ENCODE measurements at places on chromosomes 2 and 18.

DNA sequence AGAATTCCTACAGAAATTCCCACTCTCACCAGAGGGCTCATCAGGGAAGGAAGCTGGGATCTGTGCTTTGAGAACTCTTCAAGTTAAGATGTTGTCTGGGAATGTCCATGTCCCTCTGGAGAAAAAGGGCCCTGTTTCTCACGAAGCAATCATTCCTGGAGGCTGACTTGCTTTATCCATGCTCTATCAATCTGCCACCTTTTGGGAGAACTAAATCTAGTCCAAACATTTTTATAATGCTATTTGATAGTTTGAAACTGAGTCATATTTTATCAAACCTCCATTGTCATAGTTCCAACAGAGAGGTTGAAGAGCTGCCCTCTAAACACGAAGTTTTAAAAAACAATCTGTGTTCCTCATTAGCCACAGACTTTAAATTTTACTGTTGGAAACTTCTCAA is 219.2 kb downstream of the MTX2 start:
- no peak for DNase-seq

- DNase-seq = no peak
These were observed 37.3 kb downstream of the CAPN13 start for GRCh38 chr2:30769891-30770462.

DNA sequence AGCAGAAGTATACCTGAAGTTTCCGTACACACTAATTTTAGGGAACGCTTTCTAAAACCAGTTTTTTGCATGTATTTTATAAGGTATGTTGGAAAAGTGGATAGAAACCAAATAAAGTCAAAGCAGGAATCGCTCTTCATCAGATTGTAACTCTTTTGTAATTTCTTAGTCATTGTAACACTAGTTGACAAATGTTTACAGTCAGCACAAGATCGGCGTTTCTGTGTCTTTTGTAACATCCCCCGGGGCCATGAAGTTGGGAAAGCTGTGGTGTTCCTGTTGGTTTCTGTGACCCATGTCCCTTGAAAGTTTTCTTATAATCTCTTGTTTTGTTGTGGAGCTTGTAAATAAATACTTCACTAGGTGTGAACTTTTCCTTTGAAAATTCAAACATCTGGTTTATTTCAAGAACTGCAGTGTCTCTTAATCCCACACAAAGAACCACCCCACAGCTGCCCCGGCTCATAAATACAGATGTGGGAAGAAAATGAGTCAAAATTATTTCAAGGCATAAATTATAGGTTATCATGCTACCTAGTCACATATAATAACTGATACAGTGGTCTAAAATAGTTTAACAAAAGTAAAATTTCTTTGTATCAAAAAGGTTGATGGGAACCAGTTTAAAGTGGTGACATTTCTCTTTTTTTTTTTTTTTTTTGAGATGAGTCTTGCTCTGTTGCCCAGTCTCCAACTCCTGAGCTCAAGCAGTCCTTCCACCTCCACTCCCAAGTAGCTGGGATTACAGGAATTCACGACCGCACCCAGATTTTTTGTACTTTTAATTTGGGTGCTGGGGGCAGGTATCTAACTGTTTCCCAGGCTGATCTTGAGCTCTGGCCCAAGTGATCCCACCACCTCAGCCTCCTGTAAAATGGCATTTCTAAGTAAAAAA is 751 bp upstream of the NMI start:
- no peak for DNase-seq

GRCh38 chr18:46728219-46728930 is 28.5 kb downstream of the ST8SIA5 start:
- no peak for DNase-seq

DNA sequence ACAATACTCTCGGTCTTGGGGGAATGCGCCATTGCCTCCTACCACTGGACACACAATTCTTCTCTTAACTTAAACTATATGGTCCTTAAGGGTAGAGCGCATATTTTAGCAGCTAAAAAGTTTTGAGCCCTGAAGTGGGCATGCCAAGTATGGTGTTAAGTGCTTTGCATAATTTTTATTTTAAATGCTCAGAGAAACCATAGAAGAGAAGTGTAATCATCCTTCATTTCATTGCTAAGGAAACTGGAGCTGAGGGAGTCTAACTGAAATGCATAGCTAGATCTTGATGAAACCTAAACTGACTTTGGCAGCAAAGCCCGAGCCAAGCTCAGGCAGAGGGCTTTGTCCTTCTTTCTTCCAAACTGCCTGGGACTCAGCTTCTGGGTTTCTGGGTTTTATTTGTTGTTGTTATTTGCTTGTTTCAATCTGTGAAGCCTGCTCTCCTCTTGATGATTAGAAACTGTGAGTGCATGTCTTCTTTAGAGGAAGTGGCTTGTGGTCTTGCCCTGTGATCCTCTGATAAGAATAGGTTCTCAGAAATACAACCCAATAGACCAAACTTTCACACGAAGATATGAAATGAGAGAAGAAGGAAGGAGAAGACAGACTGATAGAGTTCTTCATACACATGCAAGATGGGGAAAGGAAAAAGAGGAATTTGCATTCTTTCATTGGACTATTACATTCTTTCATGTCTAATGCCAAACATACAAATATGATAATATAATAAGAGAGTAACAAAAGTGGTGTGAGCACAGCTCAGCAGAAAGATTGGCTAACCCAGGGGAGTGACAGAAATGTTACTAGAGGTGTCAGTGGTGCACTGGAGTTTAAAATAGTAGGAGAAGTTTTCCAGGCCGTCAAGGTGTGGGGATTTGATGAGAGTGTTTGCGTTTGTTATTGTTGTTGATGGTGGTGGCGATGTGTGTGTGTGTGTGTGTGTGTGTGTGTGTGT is 7.5 kb upstream of the RNF144A start:
- DNase-seq = no peak

DNA sequence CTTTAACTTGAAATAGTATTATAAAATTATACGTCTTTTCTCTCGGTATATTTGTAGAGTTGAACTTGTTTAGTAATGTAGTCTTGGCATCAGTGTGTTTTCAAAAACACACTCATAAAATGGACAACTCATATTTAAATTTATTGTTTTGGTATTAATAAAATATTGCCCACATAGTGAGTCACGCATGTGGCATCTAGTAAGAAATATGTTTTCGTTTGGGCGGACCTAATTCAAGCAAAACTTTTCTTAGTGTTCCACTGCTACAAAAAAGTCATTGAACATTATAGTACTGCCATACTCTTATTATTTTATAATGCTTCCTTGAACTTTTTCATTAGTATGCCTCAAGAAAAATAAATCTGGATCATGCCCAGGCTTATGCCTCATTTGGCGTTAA is 31.1 kb upstream of the FAM237A start:
- DNase-seq = no peak

GRCh38 chr2:50782543-50782942 is 249.4 kb downstream of the NRXN1 start:
- no peak for DNase-seq

DNA sequence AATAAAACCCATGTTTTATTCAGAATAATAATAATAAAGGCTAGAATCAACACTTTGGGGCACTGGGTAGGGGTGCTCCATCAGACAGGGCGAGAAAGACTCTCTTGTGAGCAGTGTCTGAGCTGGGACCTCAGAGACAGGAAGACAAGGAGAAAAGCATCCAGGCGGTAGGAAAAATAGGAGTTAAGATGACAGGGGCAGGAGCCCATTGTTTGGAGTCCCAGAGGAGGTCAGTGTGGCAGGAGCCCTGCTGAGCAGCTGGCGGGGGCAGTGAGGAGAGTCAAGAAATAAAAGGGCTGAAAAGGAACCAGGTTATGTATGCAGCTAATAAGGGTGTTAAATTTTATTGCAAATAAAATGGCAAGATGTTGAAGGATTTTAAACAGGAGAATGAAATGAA is 457.4 kb downstream of the FBXO15 start:
- no peak for DNase-seq

DNA sequence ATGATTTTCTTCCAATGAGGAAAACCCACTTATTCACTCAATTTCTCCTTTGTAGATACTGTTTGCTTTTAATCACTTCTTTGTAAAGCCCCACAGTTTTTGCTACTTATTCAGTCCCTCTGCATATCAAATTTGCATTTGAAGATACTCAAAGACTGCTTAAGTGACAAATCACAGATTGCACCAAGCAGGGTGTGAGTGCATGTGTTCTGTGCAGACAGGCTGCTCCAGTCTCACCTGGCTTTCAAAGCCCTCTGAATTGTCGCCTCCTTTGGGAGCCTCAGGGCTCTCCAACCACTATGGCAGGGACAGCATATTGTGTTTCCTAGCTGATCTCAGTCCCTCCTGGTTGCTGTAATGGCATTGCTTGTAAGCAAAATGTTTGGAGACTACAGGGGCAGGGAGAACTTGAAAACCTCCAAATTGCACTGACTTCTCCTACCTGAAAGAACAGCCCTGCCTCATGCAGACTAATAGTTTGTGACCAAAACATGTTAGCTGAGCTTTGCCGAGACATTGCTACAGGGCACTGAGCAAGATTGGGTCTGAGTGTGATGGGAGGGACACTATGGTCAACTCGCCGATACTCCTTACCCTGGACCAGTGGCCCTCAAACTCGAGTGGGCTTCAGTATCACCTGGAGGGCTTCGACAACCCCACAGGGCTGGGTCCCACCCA is 96.8 kb downstream of the POLE4 start:
- DNase-seq = no peak

DNA sequence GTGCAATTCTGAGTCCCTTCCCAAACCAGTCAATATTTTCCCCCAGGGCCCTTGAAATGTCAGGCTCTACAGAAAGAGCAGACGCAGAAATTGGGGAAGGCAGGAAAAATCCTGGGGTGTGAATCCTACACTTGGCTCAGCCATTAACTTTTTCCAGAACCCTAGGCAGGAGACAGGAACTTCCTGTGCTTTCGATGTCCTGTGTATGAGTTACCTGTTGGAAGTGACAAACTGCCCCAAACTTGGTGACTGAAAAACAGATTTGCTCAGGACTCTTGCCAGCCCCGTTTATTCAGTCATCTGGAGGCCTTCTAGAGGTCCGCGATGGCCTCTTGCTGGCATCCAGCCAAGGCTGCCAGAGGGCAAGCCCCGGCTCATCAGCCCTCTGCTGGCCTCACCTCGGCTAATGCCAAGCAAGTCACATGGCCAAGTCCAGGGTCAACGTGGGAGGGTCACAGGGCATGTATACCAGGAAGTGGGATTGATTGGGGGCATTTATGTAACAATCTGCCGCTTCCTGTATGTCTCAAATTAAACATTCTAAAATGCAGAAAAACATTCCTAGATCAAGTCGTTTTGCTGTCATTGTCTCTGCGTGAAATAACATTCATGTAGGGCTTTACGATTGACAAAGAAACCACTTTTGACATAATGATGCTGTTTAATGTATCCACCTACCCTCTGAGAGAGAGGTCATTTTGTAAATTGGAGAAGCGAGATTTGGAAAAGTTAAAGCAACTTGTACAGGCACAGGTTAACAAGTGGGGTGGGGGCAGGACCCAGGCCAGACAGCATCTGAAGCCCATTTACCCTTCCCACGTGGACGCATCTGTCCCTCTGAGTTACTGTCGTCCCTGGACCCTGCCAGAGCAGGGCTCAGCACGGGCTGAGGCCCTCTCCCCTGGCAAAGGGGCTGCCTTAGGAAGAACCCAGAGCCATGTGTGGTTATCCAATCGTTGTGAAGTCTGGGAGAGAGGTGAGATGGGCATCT is 179.4 kb downstream of the INHBB start:
- DNase-seq = no peak

DNA sequence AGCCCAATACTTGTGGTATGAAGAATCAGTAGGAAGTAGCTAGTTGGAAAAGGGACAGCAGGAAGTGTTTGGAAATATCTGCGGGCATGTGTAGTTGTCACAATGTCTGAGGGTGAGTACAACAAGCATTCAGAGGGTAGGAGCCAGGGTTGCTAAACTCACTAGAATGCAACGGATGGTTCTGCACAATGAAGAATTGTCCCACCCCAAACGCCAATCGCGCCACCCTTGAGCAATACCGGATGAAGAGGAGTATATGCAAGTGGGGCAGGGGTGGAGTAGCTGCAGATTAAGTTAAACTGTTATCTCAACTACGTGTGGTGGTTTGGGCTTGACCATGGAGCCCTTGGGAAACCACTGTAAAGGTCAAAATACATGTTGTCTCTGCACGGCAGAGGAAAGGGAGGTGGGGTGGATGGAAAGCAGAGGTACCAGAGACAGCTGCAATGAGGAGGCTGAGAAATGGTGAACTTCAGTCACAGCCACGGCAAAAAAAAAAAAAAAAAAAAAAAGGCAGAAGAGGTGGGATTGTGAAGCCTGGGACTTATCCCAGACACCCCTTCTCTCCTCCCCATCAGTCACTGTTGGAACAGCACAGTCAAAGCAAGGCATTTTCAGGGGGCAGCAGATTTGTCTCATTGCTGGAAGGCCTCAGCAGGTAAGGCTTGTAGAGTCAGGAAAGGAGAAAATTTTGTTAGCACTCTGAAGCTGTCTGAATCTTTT is 5.2 kb downstream of the CCL20 start:
- no peak for DNase-seq

DNA sequence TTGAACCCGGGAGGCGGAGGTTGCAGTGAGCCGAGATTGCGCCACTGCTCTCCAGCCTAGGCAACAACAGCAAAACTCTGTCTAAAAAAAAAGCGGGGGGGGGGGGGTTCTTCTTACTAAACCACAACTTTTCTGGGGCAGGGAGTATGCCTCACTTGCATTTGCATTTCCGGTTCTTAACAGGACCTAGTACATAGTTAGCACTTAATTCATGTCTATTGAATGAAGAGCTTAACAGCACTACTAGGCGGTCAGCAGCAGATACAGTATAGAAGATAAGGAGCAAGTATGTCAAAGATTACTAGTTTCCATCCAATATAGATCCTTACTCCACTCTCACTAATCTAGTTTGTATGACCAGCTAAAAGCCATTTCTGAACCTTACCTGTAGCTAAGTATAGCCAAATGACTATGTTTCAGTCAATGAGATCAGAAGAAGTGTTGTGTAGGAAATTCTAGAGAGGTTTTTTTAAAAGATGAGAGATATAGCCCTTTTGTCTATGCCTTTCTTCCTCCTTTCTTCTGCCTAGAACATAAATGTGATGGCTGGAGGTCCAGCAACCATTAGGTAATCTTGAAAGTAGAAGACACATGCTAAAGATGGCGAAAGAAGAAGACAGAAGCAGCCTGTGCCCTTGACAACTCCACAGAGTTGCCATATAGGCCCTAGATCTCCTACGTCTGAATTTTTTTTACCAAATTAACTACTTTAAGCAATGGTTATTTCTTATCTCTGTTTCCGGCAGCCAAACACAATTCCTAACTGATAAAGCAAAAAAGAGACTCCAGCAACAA is 11.3 kb downstream of the HYCC2 start:
- no peak for DNase-seq

Measured in stimulated activated CD4-positive, alpha-beta T cell treated with anti-CD3 and anti-CD28 coated beads, Interleukin-2, amount 100 ng/mL, for 4 hours (primary cell).